ENCODE measurements at places on chromosomes 7 and 10.
A peak's percentile ranks its signal among the peaks of the same experiment; 100 is the strongest.

DNA sequence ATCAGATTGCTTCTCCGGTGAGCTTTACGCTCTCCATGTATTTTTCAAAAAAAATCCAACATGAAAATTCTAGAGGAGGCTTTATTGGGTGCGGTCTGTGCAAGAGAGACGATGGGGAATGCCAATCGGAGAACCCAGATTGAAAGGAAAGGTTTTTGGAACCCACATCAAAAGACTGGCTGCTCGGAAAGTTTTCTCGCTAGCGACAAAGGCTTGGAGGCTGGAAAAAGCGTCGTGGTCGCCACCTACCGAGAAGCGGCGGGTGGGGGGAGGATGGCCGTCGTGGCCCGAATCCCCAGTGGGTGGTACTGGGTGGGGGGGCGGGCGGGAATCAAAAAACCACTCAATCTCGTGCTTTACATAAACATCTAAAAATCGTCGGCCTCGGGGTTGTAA lies 1.1 kb upstream of the GTF2I start:
- peak; percentile 49 for DNase-seq

GRCh38 chr7:24970676-24971075 lies 9.3 kb downstream of the OSBPL3 start:
- no peak for DNase-seq

GRCh38 chr7:21547501-21547900 lies 4.7 kb downstream of the DNAH11 start:
- peak; percentile 48 for DNase-seq

DNA sequence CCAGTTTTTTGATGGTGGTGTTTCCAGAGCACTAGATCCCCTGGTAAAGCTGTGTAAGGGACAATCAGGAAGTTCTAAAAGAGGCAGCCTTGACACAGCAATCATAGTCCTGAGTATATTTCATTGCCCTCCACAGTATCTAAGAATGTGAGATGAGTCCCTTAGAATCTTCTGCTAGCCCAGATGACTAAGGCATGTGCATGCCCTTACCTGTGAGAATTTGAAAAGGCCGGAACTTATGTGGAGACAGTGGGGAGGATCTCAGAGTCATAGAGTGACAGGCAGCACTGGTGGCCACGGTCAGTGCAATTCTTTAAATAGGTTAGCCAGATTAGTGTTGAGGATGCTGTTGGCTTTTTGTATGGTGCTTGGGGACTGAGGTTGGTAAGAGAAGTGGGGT lies 361.4 kb upstream of the VSTM2A start:
- DNase-seq: no peak

DNA sequence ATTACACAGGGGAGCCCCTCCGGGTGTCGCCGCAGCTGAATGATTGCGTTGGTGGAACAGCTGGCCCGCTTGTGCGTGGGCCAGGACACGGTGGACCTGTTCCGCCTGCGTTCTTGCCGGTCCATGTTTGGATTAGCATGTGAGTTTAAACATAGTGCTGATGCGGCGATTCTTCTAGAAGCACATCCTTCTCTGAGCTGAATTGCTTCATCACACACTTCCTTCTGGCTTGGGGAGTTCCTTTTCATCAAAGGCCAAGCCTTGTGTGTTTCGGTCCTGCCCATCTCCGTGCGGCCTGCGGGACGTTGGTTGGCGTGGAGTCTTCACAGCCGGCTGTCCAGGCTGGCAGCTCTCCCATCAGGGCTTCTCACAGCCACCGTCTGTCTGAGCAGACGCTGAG lies 45.5 kb upstream of the SLC29A4 start:
- peak; percentile 88 for DNase-seq

GRCh38 chr7:137967143-137968018 lies 34.5 kb downstream of the CREB3L2 start:
- peak; percentile 54 for DNase-seq

GRCh38 chr10:113533801-113534200 lies 19.1 kb upstream of the HABP2 start:
- no peak for DNase-seq

GRCh38 chr10:131855461-131856401 lies 45.1 kb upstream of the PPP2R2D start:
- DNase-seq: no peak

GRCh38 chr10:131102676-131103075 lies 208.8 kb downstream of the TCERG1L start:
- DNase-seq: no peak

DNA sequence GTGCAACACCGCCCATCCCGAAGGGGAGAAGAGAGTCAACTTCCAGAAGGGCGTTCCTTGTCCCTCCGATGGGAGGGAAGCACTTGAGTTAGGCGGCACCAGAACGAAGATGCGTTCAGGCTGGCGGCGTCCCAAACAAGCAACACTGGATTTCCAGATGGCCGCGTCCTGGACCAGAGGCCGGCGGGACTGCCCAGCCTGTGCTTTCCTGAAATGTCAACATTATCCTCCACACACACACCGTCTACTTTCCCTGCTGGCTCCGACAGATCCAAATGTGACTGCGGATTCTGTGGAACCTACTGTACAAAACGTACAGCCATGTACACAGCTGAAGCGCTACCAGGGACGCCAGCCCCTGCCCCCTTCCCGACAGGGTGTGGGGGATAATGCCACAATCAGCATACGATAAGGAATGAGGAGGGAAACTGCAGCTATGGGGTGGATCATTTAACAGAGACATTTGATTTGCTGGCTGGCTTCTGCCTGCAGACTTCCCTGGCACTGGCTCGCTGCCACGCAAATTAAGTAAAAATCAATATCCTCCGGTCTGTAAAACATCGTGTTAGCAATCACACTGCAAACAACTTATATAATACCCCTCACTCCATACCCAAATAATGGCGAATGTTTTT lies 82.1 kb downstream of the ZRANB1 start:
- no peak for DNase-seq

DNA sequence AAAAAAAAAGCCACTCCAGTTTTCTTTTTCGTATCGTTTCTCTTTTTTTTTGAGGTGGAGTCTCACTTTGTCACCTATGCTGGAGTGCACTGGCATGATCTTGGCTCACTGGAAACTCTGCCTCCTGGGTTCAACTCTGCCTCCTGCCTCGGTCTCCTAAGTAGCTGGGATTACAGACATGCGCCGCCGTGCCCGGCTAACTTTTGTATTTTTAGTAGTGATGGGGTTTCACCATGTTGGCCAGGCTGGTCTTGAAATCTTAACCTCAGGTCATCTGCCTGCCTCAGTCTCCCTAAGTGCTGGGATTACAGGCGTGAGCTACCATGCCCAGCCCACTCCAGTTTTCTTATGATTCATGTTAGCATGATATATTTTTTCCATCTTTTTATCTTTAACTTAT lies 92.7 kb downstream of the ANKRD61 start:
- no peak for DNase-seq

DNA sequence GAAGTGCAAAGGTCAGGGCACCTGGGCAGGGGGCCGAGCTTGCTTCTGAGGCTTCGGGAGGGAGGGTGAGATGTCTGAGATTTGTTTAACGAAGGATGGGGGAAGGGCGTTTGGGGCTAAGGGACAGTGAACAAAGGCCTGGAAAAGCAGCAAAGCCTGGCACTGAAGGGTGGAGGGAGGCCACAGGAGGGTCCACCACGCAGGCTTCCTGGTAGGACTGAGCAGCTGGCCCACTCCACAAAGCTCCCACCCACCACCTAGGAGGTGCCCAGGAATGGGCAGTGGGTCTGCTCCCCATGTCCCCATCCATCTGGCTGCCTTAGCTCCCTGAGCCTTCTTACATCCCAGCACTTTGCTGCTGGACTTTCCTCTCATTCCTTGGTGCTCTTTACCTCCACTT lies 39.4 kb upstream of the CXCL12 start:
- no peak for DNase-seq

DNA sequence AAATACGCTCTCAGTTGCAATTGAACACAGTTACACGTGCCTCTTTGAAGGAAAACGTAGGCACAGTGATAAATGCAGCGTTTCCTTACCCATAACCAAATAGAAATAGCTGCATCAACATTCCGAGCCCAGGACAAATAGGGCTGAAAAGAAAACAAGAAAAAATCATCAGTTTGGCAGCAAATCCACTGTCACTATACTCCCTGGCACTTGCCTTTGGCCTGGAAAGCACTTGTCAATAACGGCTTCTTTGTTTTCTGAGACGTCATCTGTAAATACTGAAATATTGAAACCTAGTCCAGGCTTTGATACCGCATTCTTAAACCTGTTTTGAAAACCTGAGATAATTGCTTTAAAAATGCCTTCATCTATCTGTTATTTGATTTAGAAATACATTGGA lies 167.2 kb upstream of the AKR1E2 start:
- no peak for DNase-seq

GRCh38 chr7:81883801-81884393 lies 114.0 kb upstream of the HGF start:
- no peak for DNase-seq

DNA sequence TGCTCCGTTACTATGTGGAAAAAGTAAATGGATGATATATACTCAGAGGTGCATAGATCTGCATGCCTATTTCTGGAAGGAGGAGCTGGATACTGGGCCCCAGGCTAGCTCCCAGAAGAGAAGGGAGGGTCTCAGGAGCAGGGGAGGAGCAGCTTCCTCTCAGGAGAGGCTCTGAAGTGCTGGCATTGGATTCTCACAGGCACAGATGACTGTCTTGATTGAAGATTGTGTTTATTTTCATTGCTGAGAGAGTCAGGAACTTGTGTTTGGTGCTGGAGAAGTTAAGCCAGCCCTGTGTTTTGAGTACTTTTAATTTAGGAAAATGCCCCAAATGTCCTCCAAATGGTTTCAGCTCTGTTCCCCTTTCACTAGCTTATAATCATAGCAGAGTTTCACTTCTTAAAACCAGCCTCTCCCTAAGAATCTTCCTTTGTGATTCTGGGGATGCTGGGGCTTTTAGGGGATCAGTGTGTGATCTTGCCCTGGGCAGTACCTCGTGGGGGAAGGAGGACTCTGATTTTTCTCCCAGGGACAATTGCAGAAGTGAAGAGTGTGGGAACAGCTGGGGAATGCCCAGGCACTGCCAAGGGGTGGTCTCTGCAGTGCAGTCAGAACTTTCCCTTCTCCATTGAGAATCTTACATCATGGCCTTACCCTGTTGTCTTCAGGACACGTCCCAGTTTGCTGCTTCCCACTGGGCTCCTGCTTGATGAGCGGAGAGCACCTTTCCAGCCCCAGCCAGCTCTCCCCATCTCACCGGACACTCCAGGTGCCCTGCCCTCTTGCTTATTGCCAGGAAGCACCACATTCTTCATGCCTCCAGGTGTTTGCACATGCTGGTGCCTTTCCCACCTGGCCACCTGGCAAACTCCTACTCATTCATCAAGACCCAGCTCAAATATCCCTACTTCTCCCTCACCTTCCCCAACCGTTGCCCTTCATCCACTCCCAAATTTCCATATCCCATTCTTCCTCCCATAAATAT lies 102.8 kb downstream of the ARHGAP22 start:
- DNase-seq: peak; percentile 78

- DNase-seq: peak; percentile 46
Measured at GRCh38 chr10:91761721-91762120, 36.5 kb upstream of the TNKS2 start.

- no peak for DNase-seq
Measured at GRCh38 chr10:24935504-24936292, 16.7 kb downstream of the PRTFDC1 start.

DNA sequence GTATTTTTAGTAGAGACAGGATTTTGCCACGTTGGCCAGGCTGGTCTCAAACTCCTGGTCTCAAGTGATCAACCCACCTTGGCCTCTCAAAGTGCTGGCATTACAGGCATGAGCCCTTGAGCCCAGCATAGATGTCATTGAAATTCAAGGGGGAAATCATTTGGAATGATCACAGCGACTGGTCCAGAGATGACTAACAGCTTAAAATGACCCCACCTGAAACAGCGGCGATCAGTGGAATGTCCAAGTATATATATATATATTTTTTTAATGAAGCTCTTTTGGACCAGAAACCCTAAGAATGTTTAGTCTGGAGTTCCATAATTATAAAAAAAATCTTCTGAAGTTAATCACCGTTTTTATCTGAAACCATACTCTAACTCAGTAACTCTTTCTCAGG lies 12.5 kb upstream of the AKR1E2 start:
- DNase-seq: no peak

- no peak for DNase-seq
Measured at GRCh38 chr7:151094675-151095074, 8.4 kb downstream of the AGAP3 start.

DNA sequence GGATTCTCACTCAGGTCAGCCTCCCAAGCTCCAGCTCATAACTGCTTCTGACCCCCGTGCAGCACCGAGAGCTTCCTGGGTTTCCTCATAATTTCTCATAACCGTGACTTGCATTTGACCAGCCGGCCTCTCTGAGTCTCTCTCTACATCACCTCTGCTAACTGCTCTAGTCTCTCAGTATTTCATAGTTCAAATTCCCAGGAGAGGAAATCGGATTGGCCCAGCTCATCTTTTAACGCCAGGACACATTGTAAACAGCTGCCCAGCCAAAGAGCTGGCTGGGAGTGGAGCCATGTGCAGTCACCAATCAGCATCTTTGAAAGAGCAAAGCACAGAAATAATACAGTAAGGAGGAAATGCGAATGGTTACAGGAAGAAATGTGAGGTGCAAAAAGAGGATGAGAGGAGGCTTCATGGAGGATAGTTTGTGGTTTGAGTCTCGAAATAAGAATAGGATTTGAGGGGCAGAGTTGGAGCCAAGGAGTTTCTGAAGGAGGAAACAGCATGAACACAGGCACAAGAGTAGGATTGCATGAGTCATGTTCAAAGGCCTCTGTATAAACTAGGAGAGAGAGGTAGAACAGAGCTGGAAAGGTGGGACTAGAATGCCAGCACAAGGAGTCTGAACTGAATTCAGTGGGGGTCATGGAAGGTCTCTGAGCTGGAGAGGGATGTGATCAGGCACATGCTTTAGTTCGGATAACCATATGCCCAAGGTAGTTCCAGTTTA lies 15.2 kb upstream of the LBX1 start:
- DNase-seq: peak; percentile 14

DNA sequence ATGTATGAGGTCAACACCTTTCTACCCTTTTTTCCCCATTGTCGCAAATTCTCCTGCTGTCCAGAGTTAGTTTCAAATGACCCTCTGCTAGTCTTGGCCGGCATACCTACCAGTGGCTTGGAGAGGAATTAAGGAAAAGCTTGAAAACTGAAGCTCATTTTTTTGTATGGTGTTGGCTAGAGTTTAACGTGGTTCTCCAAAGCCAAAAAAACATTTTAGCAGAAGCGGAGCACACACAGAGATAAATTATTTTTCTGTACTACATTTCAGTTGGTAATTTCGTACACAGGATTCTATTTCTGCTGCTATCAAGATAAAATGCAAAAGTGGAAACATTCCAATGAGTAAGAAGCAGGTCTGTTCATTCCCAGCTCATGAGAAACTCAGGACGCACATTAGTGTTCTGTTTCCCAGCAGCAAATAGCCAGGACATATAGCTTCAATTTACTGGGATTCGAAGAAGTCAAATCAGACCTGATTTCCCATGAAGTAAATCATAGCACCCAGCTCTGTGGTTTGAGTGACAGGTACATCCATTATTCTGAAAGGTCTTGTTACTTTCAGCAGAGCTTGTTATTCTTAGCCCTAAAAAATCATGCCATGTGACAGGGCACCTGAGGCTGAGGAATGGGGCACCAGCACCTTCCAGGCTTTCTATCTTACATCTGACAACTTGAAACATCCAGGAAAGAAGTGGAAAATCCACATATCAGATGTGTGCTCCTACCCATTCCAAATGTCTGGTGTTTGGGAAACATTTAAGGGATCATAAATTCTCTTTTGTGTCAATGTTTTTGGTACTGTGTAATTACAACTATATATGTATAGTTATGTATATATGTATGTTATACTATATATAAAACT lies 215.9 kb upstream of the C7orf33 start:
- DNase-seq: no peak
